ENCODE measurements at places on chromosomes 7 and 10.

GRCh38 chr7:159011722-159012022 lies 133.0 kb downstream of the VIPR2 start:
- no peak for DNase-seq

- no peak for DNase-seq
Measured at GRCh38 chr10:127013211-127013656, 108.0 kb downstream of the DOCK1 start.

DNA sequence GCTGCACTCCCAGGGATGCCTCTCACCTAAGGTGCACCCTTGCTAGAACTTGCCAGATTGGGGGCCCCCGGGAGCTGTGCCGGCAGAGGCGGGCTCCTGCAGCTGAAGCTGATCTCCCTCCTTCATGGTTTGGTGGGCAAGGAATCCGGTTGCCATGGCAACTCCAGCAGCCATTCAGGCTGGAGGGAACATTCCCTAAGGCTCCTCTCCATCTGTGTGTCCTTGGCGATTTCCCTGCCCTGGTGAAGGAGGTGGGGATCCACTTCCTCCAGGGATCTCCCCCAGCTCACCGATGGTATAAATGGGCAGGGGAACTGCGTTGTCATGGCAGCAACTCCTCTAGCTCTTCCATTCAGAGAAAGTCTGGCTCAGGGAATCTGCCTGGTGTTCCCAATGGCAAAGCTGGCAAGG lies 49.6 kb upstream of the GPR158 start:
- DNase-seq, result no peak

- DNase-seq, result no peak
Measured at GRCh38 chr7:55081472-55082227, 62.8 kb downstream of the EGFR start.

- DNase-seq, result peak; percentile 63
Measured at GRCh38 chr10:43689618-43689954, 40.9 kb upstream of the ZNF32 start.

- DNase-seq, result no peak
Measured at GRCh38 chr10:84233940-84234339, 7.4 kb downstream of the LRIT1 start.

GRCh38 chr7:124780608-124781007 lies 15.0 kb upstream of the GPR37 start:
- DNase-seq, result no peak

GRCh38 chr10:75016325-75016724 lies 95.1 kb upstream of the SAMD8 start:
- no peak for DNase-seq

DNA sequence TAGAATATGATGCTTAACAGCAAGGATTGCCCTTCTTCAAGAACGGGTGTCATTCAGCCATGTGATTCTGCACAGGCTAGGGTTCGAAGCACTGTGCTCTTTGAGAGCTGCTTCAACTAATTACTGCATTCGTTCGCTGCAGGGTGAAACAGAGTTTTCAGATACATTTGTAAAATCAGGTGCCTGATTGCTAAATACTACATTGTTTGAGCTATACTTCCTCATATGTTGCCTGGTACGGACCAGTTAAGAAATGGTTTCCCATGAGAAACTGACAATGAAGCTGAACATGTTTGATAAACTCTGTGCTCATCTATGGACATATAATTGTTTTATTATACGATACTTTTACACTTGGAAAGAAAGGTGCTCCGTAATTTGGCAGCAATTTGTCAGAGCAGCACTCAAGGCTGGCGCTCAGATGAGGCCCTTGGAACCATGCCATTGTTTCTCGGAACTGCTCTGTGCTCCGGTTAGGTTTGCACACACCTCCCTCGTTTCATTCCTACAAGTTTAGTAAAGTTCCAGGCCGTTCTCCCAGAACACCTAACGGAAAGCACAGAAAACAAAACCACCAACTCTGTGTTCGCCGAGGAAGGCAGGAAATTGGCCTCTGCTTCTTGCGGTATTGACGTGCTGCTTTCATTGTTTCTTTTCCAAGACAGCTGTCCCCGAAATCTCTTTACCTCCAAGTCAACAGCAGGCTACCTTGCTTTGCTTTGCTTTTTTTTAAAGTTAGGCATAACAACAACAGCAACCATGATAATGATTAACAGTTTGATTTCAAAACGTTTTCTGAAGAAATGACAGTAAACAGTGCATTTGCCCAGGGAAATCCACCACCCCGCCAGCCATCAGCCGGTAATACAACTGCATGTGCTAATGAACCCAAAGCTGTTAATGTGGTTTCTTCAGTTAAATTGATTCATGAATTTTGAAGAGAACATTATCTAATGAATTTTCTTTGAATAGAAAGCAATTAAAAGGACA lies 206.9 kb downstream of the EBF3 start:
- peak; percentile 58 for DNase-seq

GRCh38 chr10:49324711-49325110 lies 25.7 kb downstream of the C10orf71 start:
- peak; percentile 59 for DNase-seq

DNA sequence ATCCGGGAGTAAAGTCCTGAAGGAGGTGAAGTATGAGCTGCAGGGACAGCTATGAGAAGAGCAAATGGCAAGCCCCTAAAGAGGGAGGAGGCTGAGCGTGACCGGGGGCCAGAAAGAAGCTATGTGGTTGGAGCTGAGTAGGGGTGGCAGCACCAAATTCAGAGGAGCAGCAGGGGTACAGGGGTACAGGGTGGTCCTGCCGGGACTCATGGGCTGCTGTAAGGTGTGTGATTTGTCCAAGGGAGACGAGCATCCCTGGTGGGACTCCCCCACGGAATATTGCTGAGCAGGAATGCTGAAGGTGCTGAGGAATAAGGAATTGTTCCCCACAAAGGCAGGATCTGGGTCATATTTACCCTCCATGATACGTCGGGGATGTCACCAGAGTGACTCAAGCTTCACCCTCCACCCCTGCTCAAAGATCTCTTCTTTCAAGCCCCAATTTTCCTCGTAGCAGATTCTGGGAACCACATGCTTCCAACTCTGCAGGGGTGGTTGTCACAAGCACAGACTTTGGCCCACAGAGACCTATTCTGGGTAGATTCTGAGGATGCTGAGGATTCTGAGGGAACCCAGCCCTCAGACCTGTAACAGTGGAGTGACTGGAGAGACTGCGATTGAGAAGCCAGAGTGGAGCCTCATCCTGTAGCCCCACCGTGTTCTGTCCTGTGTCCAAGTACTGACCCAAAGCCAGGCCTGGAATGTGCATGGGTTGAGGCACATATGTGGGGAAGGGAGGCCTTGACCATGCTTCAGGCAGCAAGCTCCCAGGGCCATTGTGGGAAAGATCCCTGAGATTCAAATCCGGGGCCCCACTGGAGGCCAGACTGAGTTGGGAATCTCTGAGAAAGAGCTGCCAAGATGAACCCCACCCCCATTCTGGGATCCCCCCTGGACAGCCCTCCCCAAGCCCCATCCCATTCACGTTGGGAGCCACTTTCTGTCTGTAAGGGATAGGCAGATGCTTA lies 4.2 kb downstream of the SFTPD start:
- DNase-seq, result peak; percentile 38

GRCh38 chr10:86064219-86064618 lies 302.4 kb downstream of the GRID1 start:
- no peak for DNase-seq

- no peak for DNase-seq
Measured at GRCh38 chr7:31687024-31687748, at the start of gene PPP1R17. TSS of gene PPP1R17 (plus strand) at chr7:31687215. CDS start at chr7:31692442, 5,227 bp downstream.

DNA sequence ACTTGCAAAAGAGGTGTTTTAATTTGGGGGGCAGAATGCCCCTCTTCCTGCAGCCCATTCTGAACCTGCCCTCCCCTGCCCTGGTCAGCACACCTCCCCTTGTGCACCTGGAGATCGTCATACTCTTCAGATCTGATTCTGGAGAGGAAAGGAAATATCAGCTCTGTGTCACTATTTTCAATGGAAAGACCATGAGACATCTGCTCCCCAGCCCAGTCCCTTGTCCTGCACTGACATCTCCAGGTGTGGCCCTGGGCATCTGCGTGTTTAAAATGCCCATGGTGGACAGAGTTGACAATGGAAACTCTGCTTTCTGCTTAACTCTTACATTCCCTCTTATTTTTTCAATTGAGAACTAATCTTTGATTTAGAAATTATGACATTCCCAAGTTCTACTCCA lies 41.6 kb upstream of the RASGEF1A start:
- DNase-seq, result no peak

Measured in right atrium auricular region (tissue), 2 donors.